ENCODE measurements at places on chromosomes 3 and 15. TPM values are rescaled to one million over a fixed set of nuclear protein-coding genes. Genes with fewer than 3 reads are reported as not detected.
A peak's percentile ranks its signal among the peaks of the same experiment; 100 is the strongest.

The BMF gene
- total RNA-seq = 25.9 TPM

GRCh38 chr3:113079218-113079961 is 88.6 kb downstream of the GTPBP8 start:
- H3K4me3 ChIP-seq = no peak overlapping the region
- H3K27ac ChIP-seq = no peak overlapping the region
- no peaks in the 10 kb centered on the region for H3K27me3 ChIP-seq
- no peaks in the 10 kb centered on the region for H3K4me1 ChIP-seq

The RARB gene
- not detected for total RNA-seq

The LYZL4 gene
- not detected for total RNA-seq

GRCh38 chr15:55279746-55280351 is 9.8 kb downstream of the RAB27A start:
- H3K36me3 ChIP-seq = peaks cover 13% of the 10 kb centered on the region
- H3K27me3 ChIP-seq = no peaks in the 10 kb centered on the region
- peaks cover 100% of the 10 kb centered on the region for H3K4me1 ChIP-seq
- DNase-seq = peak; percentile 71
- H3K4me3 ChIP-seq = peak overlapping the region; percentile 54
- H3K27ac ChIP-seq = peak overlapping the region; percentile 99
